ENCODE measurements at places on chromosomes 7 and 10.
A peak's percentile ranks its signal among the peaks of the same experiment; 100 is the strongest.

GRCh38 chr7:121385056-121385799 lies 10.9 kb downstream of the FAM3C start:
- no peak for DNase-seq
- no peak overlapping the region for H3K27ac ChIP-seq
- H3K4me3 ChIP-seq, result peak overlapping the region; percentile 24
- H3K36me3 ChIP-seq, result peaks cover 46% of the 10 kb centered on the region
- H3K4me1 ChIP-seq, result peaks cover 64% of the 10 kb centered on the region

GRCh38 chr7:25665374-25665773 lies 437.1 kb upstream of the NPVF start:
- H3K27ac ChIP-seq, result no peak overlapping the region
- H3K4me3 ChIP-seq, result no peak overlapping the region
- peaks cover 3% of the 10 kb centered on the region for H3K4me1 ChIP-seq
- H3K27me3 ChIP-seq, result peaks cover 8% of the 10 kb centered on the region
- no peak for DNase-seq

DNA sequence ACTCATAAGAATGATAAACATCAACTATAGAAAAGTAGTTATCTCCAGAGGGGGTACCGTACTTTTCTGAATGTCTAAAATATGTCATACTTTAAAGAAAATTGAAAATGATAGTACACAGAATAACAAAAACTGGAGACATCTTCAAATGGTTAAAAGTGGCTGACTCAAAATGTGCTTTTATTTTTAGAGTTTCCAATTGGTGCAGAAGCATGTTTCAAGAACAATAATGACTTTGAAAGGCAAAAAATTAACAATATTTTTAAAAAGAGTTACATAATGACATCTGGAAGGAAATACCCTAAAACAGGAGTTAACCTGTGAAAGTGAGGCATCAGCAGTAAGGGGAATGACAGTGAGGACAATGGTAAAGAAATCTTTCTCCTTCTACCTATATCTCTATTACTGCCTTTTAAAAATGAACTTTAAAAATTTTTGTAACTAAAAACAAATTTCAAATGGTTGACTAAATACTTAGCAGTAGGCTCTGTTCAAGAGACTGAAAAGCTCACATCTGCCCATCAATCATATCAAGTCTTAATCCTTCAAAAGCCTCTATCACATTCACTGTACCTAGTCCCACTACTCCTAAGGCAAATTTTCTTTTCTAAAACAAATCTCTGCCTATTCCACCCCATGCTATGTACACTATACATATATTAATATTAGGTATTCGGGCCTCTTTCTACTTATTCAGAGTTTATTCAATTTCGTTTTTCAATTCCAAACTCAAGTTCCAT lies 3.0 kb downstream of the ASZ1 start:
- no peaks in the 10 kb centered on the region for H3K4me1 ChIP-seq
- H3K27ac ChIP-seq, result no peak overlapping the region
- DNase-seq, result no peak
- H3K4me3 ChIP-seq, result no peak overlapping the region
- peaks cover 3% of the 10 kb centered on the region for H3K27me3 ChIP-seq
- H3K36me3 ChIP-seq, result no peaks in the 10 kb centered on the region

DNA sequence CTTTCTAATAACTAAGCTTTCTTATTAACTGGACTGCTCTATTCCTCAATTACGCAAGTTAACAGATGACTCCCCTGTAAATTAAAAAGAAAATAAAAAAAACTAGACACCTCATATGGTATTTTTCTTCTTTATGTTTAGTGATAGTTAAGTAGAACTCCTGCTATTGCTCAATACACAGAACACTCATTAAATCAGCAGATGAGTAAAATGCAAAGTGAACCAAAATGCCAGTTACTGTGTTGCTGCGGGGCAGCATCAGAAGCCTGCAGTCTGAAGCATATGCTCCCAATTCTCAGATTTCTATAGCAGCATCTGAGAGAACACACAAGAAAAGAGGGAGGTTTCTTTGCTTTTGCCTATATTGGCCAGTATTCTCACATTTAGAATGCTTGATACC lies 28.4 kb downstream of the CDK6 start:
- peaks cover 73% of the 10 kb centered on the region for H3K4me1 ChIP-seq
- H3K36me3 ChIP-seq, result peaks cover 56% of the 10 kb centered on the region
- H3K4me3 ChIP-seq, result peak overlapping the region; percentile 45
- no peaks in the 10 kb centered on the region for H3K27me3 ChIP-seq

GRCh38 chr7:134932707-134933370 lies 53.5 kb upstream of the AGBL3 start:
- no peak for DNase-seq
- H3K4me1 ChIP-seq, result peaks cover 10% of the 10 kb centered on the region
- no peaks in the 10 kb centered on the region for H3K27me3 ChIP-seq
- H3K36me3 ChIP-seq, result no peaks in the 10 kb centered on the region
- H3K27ac ChIP-seq, result no peak overlapping the region

DNA sequence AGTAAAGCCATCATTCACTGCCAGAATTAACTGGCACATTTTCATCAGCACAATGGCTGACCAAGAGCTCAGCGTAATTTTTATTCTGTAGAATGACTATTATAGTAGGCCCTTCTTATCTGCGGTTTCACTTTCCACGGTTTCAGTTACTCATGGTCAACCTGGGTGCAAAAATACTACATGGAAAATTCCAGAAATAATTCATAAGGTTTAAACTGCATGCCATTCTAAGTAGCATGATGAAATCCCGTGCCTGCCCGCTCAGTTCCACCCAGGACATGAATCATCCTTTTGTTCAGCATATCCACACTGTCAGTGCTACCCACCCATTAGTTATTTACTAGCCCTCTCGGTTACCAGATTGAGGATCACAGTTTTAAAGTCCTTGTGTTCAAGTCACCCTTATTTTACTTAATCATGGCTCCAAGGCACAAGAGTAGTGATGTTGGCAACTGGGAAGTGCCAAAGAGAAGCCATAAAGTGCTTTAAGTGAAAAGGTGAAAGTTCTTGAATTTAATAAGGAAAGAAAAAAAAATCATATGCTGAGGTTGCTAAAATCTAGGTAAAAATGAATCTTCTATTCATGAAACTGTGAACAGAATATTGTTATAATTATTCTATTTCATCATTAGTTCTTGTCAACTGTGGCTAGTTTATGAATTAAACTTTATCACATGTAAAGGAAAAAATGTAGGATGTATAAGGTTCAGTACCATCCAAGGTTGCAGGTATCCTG lies 204.9 kb downstream of the DOCK4 start:
- no peak for DNase-seq
- no peaks in the 10 kb centered on the region for H3K4me1 ChIP-seq
- no peak overlapping the region for H3K4me3 ChIP-seq
- no peaks in the 10 kb centered on the region for H3K27me3 ChIP-seq
- H3K27ac ChIP-seq, result no peak overlapping the region

DNA sequence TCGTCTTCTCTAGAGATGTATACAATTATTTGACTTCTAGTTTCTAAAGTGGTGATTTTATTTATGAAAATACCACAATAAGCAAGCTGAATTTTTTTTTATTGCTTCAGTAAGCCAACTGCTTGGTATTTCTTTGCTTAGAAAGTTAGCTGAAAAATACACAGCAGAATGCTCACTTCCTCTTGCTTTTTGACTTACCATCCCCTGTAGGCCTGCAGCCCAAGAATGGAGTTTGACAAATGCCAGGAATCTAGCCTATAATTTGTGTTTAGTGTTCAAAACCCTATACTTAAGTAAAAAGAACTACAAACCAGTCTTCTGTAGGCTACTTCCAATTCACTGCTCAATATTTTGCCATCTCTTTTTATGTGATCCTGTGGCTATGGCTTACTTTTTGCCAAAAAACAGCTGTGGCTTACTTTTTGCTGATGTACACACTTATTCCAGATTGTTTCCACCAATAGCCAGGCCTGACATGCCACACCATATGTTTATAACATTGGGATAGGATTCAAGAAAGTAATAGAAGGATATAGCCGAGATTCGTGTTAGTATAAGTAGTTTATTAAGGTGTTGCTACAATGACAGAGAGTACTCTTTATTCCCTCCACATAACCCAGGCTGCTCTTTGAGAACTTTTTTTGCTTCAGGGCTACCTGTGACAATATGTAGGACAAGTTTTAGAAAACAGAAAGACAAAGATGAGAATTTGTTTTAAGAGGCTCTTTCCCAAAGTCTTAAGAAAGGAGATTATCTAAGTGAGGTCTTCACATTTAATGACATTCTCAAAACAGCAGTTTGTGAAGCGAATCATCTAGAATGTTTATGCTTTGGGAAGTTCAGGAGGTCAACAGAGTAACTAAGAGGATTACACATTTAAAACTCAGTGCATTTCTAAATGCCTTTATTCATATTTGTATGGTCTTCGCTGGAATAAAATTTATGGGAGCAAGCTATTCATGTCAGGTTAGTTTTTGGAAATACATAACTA lies 263.9 kb upstream of the FZD1 start:
- no peaks in the 10 kb centered on the region for H3K36me3 ChIP-seq
- no peak overlapping the region for H3K27ac ChIP-seq
- H3K4me1 ChIP-seq, result no peaks in the 10 kb centered on the region
- DNase-seq, result no peak
- no peak overlapping the region for H3K4me3 ChIP-seq
- H3K27me3 ChIP-seq, result no peaks in the 10 kb centered on the region

DNA sequence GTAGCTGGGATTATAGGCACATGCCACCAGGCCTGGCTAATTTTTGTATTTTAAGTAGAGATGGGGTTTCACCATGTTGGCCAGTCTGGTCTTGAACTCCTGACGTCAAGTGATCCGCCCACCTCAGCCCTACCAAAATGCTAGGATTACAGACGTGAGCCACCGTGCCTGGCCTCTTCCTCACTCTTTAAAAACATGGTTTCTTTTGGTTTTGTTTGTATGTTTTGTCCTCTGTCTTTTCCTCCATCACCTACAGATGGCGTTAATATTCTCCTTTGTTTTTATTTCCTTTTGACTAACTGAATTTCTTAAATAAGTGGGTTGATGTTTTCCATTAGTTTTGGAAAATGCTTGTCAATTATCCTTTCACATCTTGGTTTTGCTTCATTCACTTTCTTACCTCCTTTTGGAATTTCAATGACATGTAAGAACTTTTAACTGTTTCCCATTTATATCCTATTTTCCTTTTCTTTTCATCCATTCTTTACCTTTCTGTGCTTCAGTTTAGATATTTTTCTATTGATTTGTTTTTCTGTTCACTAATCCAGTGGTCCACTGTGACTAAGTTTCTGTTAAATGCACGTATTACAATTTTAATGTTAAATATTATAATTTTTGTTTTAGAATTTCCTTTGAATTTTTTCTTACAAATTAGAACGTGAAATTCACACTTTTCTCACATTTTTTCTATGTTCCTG lies 104.1 kb downstream of the ZNF467 start:
- peaks cover 49% of the 10 kb centered on the region for H3K27me3 ChIP-seq
- H3K36me3 ChIP-seq, result no peaks in the 10 kb centered on the region
- no peak overlapping the region for H3K4me3 ChIP-seq
- no peak overlapping the region for H3K27ac ChIP-seq
